SK-N-SH treated with all-trans-retinoic acid at 6 μM for 48 hours (cell line): ENCODE measurements at places on chromosomes 13 and 19.
A peak's percentile ranks its signal among the peaks of the same experiment; 100 is the strongest.

DNA sequence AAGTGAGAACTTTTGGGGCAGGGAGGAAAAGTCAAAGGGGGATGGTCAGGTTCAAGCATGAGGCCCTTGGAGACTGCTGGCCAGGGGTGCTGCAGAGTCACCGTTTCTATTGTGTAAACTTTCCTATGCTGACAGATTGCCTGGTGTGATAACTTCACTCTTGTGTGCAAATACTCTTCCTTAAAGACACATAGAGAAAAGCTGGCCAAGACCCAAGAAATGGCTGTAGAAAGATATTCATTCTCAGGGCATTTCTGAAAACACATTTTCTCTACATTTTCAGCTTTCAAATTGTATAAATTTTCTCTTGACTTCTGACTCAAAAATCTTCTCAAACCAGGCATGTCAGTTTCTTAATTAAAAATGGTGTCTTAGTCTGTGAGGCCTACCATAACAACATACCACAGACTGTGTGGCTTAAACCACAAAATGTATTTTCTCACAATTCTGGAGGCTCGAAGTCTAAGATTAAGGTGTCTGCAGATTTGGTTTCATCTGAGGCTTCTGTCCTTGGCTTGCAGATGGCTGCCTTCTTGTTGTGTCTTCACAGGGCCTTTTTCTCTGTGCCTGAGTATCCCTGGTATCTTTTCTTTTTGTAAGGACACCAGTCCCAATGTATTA is 304.5 kb downstream of the KCNRG start:
- ATAC-seq, result peak; percentile 31

DNA sequence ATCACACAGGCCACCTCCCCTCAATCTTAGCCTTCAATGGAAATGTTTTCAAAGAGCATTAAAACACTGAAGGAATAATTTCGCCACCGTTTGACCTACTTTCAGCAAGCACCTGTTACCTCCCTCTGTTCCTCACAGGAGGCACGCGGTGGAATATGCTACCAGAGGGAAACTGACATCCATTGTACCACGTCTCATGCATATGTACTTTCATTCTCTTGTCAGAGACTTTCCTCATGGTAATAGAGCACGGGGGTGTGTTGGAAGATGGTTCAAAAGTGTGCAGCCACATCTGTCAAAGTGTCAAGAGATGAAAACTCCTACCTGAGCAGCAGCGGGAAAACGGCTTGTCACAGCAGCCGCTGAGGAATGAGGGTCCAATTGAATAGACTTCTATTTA is 143.4 kb downstream of the NALCN start:
- no peak for ATAC-seq

DNA sequence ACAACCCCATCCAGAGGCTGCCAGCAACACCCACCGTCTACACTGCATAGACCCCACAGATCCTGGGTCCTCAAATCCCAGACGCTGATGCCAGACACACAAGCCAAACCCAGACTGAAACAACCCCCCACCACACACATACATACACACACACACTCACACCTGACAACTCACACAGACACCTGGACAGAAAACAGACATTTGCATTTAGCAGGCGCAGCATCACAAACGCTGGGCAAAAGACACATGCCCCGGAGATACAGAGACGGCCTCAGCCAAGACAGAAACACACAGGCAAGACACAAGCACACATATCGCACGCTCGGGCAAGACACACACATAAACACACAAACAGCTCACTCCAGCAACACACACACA is 1.3 kb downstream of the BBC3 start:
- ATAC-seq, result no peak

- no peak for ATAC-seq
Measured at GRCh38 chr19:48239120-48239519, 16.6 kb downstream of the CARD8 start.

DNA sequence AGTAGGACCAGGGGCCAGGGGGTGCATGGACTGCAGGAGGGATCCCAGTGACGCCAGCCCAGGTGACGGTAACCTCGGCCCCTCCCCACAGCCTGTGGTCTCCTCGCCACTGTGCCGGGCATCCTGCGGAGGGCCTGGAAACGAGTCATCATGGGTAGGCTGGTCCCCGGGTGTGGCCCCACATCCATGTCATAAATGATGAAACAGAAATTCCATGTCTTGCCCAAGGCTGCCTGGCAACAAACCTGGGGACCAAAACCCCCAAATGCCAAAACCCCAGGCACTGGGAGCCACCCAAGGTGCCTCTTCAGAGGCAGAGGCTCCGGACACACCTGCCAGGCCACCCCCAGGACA is 20.9 kb downstream of the MAP2K2 start:
- no peak for ATAC-seq

GRCh38 chr13:71291842-71292146 is 575.2 kb downstream of the DACH1 start:
- ATAC-seq, result no peak

- ATAC-seq, result peak; percentile 96
Measured at GRCh38 chr13:84400706-84401105, 518.4 kb upstream of the SLITRK1 start.

DNA sequence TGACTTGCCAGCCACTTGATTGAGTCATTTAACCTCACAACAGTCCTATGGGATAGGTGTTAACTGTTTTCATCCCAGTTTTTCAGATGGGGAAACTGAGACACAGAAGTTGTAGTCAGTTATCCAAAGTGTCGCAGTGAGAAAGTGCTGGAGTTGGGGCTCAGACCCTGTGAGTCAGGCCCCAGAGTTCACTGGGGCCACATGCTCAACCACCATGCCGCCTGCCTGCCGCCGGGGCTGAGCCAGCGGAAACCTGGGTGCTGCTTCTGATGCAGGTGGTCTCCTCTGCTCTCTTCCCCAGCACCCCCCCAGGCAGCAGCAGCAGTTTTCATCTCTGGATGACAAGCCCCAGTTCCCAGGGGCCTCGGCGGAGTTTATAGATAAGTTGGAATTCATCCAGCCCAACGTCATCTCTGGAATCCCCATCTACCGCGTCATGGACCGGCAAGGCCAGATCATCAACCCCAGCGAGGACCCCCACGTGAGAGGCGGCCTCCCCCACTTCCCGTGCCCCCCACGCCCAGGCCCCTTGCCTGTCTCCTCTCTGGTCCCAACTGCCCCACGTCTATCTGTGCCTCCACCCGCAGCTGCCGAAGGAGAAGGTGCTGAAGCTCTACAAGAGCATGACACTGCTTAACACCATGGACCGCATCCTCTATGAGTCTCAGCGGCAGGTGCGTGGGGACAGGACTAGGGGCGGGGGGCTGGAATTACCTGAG is 12.9 kb downstream of the BCKDHA start:
- no peak for ATAC-seq

DNA sequence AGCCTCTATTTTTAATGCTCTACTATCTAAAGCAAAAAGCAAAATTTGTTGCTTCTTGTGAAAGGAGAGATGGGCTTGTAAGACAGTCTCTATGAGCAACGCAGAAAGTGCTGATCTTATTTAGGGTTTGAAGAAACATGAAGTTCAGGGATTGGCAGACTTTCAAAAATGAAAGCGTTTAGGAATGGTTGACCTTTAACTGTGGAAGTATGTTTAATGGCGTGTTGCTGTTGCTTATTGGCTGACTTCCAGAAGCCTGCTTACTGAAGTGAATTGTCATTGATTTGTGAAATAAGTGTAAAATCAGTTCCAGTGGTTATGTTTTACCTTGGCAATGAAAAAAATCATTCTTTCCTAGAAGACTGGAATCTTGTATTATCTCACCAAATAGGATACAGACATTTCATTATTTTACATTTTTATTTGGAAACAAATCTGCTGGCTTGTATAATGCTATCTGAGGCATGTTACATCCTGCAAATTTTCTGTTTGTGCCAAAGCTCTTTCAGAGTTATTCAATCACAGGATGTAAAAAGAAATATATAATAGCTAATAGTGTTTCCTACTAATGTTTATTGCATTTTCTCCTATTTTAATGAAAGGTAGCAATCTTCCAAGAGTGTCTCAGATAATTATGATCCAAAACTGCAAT is 221.3 kb upstream of the SLITRK6 start:
- ATAC-seq, result peak; percentile 45; the same call in 2 of the 3 replicates

GRCh38 chr13:114097893-114098688 is 34.3 kb downstream of the RASA3 start:
- no peak for ATAC-seq

GRCh38 chr19:43148233-43148632 is 38.1 kb downstream of the PSG5 start:
- peak; percentile 61; the same call in 2 of the 3 replicates for ATAC-seq

DNA sequence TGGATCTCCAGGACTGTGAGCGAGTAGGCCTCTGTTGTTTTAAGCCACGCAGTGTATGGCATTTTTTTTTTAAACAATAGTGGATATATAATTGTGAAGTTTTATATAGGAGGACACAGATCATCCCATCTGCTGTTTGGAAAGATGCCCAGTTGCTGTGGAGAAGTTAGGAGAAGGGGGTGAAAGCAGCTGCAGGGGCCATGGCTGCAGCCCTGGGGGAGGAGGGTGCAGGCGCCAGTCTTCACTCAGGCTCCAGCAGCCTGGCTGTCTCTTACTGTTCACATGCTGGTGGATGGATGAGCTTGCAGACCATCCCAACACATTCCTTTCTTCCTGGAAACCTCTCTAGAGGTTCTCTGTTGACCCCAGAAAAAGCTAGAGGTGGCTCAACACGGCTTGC is 242.3 kb downstream of the TEX29 start:
- no peak for ATAC-seq

DNA sequence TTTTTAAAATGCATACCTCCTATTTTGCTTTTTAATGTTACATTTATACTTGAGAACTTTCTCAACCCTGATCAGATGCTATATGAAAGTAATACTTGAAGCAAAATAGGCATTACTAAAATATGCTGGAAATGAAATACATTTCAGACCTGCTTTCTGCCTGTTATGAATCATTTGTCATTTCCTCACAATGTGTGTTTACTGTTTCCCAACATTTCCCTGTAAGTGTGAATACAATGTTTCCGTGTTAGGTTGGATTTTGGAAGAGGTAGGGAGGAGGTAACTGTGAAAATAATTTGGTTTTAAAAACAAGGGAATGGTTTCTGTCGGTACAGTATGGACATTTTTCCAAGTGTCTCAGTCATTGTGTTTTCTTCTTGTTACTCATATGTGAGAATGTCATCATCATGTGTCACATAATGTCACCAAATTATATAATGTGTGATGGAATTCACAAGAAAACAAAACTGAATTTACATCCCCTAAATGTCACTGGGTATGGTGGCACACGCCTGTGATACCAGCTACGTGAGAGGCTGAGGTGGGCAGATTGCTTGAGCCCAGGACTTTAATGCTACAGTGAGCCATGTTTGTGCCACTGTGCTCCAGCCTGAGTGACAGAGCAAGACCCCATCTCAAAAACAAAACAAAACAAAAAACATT is 43.0 kb downstream of the ZAR1L start:
- ATAC-seq, result no peak

DNA sequence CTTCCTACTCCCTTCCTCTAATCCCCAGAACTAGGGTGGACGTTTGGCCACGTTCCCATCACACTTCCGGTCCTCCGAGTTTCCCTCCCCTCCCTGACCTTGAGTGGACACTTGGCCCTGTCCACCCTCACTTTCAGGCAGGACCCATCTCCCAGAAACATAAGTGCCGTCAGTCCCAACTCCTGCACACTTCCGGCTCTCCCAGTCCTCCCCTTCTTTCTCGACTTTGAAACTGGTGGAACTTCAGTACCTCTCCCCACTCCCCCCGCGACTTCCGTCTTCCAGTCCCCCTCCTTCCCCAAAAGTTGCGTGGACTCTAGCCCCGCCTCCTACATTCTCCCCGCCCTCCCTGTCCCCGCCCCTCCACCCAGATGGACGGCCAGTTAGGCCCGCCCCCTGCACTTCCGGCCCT is 278 bp upstream of the ZNF274 start:
- ATAC-seq, result no peak

- ATAC-seq, result no peak
Measured at GRCh38 chr13:77786695-77787287, 89.3 kb downstream of the SLAIN1 start.

GRCh38 chr19:46537136-46538097 is 41.8 kb upstream of the PNMA8B start:
- peak; percentile 89 for ATAC-seq

DNA sequence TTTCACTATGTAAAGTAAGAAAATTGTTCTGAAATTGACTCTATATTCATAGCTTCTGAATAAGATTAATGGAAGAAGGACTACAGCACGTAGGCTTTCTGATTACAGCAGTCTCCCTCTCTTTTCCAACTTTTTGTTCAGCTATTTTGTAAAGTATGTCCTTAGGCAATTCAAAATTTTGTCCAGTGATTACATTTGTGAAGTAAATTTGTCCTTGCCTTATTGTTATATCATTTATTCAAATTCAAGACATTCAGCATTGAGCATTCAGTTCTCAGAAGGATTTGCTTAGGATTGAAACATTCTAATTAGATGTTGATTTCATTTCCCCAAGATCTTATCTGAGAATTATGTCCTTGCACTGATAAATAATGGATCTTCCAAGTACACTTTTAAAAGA is 76.6 kb downstream of the WDFY2 start:
- ATAC-seq, result no peak

GRCh38 chr13:113617961-113618360 is 33.4 kb downstream of the TFDP1 start:
- ATAC-seq, result no peak

- ATAC-seq, result no peak
Measured at GRCh38 chr13:96771486-96772367, 222.5 kb downstream of the OXGR1 start.

GRCh38 chr19:39335168-39335548 is 685 bp downstream of the GMFG start:
- no peak for ATAC-seq

- ATAC-seq, result no peak
Measured at GRCh38 chr13:98293103-98293502, 116.0 kb upstream of the RNF113B start.
